ENCODE measurements at places on chromosomes 1 and 21.

DNA sequence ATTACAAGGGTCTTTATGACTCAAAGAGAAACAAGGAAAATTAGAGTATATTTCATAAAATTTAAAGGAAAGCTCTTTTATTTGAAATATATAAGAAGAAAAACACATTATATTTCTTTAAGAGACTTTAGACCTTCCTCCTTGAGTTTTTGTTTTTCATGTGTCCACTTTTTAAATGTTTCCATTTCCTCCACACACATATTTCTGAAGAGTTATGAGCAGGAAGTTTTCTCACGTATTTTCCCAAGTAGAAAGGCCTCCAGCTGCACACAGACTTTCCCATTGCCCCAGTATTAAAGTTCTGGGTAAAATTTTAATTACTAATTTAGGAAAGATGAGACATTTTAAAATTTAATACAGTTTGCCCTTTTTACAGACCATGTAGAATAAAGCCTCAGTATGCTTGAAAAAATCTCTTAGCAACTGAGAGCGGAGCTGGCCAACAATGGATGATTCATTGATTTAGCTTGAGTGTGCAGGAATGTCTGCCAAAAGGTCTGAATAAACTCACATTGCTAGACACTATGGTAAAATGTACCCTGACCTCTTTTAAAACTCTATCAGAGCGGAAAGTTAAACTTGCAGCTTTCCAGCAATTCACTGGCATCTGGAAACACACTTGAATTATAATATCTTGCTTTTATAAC lies 57.9 kb downstream of the DDAH1 start:
- no peak for DNase-seq

DNA sequence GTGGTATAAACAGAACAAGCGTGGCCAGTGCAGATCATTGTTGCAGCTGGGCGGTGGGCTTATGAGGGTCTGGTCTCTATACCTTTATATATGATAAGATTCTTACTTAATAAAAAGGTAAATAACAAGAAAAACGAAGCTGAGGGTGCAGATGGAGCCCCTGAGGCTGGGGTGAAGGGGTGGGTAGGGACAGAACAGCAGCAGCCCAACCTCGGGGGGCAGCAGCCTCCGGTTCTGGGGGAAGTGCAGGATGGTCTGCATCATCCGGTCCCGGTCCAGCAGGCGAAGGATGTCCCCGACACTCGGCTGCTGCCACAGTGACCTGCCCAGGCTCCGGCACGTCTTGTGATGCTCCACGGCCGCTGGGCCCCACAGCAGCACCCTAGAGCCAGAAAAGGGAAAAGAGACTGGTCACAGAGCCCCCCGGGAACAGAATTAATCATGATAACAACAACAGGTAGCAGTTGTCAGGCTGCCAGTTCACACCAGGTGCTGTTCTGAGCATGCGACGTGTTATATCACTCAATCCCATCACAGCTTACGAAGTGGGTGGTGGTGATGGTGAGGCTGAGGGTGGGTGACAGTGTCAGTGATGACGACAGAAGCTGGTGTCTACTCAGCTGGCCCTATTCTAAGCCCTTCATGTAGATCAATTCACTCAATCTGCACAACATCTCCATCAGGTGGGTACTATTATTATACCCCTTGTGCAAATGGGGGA lies 35.5 kb downstream of the MRAP start:
- no peak for DNase-seq

GRCh38 chr1:50419192-50419906 lies 3.9 kb downstream of the DMRTA2 start:
- no peak for DNase-seq

DNA sequence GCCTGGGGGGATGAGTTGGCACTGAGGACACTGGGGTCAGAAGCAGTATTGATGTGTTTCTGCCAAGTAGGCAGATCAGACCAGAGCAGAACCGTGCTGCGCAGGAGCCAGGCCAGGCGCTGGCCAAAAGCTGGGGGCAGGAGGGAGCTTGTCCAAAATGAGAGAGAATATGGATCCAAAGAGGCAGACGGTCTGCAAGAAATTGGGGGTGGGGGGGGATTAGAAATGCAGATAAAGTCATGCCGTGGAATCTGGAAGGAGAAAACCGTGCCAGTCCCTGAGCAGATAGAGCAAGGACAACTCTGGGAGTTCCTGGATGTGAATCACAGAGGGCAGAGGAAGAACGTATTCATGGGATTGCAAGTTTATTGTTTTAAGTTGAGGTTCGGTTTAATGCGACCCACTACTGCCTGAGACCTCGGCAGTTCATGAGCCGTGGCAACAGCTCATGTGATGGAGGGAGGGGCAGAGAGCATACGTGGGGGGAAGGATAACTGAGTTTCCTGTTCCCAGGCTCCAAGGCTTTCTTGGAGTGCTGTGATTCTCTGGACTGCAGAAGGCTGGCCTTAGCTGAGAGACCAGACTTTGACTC lies 224.0 kb downstream of the FGGY start:
- no peak for DNase-seq

DNA sequence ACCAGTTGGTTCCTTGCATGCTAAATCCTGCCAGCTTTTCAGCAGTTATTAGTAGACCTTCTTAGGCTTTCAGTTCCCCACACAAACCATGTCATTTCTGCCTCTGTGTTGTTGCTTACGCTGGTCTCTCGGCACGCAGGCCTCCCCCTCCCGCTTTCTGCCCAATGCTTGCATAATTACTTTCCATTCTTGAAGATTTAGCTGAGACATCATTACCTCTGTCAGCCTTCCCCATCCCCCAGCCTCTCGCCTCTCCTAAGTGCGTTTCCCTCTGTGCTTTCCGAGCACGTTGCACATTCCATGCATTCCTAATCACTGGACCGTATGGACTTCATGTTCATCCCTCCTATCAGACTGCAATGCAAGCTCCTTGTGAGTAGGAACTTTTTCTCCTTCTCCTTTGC lies 26.8 kb downstream of the TSHB start:
- no peak for DNase-seq

DNA sequence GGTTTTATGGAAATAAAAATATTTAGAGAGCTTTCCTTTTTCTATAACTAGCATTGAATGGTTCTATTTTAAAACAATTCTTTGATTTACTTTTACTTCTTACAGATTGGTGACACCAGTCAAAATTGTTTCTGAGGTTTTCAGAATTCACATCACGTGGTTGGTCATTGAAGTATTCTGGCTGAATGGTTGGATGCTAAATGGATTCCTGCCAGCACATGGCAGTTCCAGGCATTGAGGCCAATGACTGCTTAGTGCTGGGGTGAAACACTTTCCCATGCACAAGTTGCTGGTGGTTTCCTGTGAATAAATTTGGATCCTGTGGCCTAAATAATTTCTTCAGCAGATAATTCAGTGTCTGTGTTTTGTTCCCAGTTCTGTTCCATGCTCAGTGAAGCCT lies 20.6 kb downstream of the NCAM2 start:
- no peak for DNase-seq

DNA sequence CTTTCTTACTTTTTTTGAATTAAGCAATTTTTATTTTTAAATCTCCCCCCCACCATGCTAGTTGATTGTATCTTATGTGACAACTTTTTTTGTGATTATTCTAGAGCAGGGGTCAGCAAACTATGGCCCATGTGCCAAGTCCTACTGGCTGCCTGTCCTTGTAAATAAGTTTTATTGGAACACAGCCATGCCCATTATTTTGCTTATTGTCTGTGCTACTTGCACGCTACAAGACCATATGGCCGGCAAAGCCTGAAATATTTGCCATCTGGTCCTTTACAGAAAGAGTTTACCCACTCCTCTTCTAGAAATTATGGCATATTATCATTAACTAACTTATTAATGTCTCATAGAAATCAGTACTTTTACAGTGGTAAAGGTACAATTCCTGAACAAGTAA lies 51.7 kb downstream of the AK5 start:
- no peak for DNase-seq

DNA sequence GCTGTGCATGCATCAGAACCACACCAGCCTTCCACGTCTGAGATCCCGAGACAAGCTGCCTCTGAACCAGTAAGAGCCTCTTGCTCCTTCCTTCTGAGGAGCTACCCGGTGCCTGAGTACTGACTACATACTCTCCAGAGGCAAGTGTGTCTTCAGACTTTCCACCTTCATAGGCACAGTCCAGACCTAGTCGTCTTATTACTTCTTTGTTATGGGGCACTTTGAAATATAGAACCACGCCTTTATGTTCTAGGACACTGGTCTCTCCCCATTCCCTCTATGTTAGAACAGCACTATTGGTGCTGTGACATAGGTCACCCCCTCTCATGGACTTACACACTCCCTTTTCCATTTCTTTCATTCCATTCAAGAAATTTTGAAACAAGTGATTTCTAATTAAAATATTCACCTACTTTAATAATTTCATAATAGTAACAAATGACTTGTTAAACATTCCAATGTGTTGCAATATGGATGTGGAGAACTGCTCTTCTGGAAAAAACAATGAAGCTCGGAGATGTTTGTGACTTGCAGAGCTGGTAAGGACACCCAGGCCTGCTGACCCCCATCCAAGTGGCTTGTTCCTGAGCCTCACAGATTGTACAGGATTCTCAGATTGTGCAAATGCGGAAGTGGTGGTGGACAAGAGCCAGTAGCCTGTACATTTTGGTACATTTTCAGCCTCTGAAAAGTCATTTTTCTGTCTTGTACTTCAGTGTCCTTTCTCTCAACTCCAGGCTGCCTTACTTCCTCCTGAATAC lies 76.1 kb upstream of the SIPA1L2 start:
- no peak for DNase-seq

- DNase-seq, result no peak
Measured at GRCh38 chr1:217891966-217892365, 260.8 kb downstream of the SPATA17 start.

- DNase-seq, result no peak
Measured at GRCh38 chr1:83115785-83116184, 883.1 kb downstream of the TTLL7 start.

DNA sequence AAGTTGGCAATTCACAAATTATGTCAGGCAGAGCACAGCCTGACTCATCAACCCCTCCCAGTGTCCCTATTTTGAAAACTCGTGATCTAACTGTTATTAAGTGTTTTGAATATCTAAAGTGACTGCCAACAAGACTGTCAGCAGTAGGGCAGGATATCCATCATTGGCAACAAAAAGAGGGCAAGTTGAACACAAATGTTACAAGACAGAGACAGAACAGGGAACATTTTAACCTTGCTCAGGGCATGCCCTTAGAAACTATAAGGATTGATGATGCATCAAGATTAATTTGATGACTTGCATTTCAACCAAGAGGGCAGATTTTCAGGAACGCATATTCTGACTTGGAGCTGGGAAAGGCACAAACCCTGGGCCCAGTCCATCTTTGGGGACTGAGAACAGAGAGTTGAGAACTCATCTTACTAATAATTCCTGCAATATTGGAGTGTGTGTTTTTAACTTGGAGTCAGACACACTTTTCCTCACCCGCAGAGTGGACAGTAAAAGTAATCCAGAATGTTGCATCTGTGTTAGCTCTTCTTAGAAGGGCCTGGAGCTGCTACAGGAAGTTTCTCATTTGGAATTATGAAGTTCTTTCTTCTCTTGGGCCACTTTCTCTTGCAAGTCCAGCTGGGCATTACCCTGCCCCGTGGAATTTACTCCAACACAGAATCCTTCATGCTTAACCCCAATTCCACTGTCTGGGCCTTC lies 317.2 kb downstream of the LTN1 start:
- DNase-seq, result no peak

Measured in stimulated activated CD4-positive, alpha-beta T cell treated with anti-CD3 and anti-CD28 coated beads, Interleukin-4, amount 100 ng/mL, for 4 hours (primary cell).